ENCODE measurements at places on chromosomes 5 and 9.

GRCh38 chr5:73311291-73312110 is 137.1 kb downstream of the FOXD1 start:
- peak; percentile 95 for DNase-seq

- peak; percentile 72 for DNase-seq
These were observed 885 bp downstream of the MPDZ start for GRCh38 chr9:13278368-13279246.

DNA sequence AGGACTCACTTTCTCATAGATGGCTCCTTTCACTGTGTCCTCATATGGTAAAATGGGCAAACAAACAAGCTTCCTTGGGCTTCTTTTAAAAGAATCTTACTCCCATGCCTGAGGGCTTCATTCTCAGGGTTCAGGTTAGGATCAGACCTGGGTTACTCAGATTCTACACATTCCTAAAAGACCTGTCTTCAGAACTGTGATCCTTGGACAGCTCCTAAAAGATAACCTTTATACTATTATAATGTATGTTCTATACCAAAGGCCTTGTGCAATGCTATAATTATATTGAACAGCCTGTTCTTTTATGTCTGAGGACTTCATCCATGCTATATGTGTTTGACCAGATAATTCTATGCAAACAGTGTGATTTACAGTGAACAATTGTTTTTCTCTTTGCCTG is 264.4 kb upstream of the CDH10 start:
- no peak for DNase-seq

DNA sequence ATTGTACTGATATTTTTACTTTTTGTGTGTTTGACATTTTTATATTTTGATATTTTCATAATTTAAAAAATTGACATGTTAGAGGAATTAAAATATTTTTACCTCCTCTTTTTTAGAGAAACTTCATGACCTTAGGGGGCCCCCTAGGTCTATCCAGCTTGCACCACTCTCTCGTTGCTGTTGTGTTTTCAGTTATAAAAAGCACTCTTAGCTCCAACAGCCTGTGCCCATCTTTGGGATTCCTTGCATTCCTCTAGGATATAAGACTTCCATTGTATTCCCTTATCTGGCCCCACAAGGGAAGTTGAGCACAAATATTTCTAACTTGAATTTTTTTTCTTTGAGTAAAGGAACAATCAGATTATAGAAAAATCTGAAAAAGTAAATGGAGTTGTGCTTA is 245.3 kb downstream of the SH3GL2 start:
- no peak for DNase-seq

DNA sequence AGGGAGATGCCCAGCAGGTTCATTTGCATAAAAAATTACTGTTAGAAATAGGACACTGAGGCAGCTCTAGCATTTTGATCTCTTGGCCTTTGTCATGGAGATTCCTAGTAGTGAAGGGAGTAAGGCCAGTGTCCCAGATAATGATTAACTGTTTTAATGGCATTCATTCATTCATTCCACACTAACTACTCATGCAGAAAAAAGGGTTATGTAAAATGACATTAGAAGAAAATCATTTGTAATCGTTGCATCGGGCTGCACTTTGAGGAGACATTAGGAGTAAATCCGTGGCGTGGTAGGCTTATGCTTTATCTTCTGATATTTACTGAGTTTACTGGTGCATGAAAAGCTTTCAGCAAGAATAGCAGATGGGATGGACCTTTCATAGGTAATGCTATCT is 82.6 kb upstream of the GRHPR start:
- no peak for DNase-seq

GRCh38 chr5:168047043-168047668 is 244.3 kb upstream of the WWC1 start:
- peak; percentile 26 for DNase-seq

GRCh38 chr9:40926404-40927259 is 201.8 kb downstream of the FOXD4L6 start:
- no peak for DNase-seq

DNA sequence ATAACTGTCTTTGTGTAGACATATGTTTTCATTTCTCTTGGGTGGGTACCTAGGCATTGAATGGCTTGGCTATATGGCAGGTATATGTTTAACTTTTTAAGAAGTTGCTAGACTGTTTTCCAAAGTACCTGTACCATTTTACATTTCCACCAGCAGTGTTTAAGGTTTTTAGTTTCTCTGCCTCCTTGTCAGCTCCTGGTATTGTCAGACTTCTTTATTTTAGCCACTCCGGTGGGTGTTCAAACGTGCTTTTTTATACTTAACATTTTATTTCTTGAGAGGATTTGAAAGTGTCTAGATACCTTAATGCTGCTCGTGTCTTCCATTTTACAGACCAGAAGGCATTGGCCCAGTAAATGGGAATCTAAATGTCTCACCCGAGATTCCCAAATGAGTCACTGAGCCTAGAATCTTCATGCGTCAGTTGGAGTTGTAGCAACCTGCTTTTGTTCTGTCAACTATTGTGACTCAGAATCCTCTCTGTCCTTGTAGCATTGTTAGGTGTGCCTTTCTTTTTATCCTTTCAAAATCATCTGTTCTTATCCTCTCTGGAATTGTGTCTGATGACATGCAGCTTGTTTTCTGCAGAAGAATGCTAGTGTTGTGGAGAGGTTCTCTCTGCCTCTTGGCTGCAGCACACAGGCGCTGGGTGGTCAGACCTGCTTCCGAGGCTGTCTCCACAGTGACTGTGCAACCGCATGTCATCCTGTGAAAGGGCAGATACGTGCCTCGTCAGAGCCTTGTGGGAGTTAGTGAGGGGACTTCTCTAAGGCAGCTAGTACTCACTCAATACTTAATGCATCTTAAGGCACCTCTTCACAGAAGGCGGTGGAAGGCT is 291.8 kb downstream of the AOPEP start:
- DNase-seq: peak; percentile 93
